ENCODE measurements at places on chromosomes 7 and 10. TPM values are rescaled to one million over a fixed set of nuclear protein-coding genes. Genes with fewer than 3 reads are reported as not detected.
A peak's percentile ranks its signal among the peaks of the same experiment; 100 is the strongest.

DNA sequence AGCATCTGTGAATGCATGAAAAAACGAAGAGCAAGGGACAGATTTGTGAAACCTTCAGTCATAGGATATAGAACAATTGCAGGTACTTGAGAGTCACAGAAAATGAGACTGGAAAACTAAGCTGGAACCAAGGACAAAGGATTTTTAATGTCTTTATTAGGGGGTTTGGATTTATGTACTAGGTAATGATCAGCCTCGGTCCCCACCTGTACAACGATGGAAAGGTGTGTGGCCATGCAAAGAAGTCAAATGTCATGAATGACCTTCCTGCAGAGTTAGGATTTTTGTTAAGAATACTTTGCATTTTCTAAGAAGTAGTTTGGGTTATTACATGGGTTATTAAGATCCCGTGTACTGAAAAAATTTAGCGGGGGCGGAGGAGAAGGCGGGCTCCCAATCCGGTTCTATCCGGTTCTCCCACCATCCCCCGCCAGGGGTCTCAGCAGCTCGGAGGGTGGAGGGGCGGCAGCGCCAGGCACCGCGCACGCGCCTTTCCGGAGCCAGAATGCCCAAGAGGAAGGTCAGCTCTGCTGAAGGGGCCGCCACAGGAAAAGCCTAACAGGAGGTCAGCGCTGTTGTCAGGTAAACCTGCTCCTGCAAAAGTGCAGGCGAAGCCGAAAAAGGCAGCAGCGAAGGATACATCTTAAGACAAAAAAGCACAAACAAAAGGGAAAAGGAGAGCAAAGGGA is 327.5 kb upstream of the PLXDC2 start:
- H3K36me3 ChIP-seq: no peaks in the 10 kb centered on the region
- DNase-seq: no peak
- H3K4me1 ChIP-seq: no peaks in the 10 kb centered on the region
- no peak overlapping the region for H3K27ac ChIP-seq
- no peaks in the 10 kb centered on the region for H3K27me3 ChIP-seq

GRCh38 chr10:30784524-30784896 is 155.0 kb upstream of the LYZL2 start:
- H3K27me3 ChIP-seq: no peaks in the 10 kb centered on the region
- H3K4me3 ChIP-seq: peak overlapping the region; percentile 84

DNA sequence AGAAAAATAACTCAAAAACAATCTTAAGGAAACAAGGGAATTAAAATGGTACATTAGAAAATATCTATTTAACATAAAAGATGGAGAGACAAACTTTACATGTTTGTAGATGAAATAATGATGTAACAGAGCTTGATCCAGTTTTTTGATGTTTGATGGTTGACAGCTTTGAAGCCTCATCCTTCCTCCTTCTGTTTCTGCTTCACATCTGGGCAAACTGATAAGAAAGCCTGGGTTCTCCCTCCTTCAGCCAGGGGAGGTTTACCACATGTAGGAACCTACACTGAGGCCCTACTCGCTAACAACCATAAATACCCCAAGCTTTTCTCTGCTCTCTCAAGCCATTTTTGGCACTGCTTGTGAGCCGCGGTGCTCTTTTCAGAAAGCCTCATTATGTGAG is 82.8 kb upstream of the ZNF32 start:
- H3K27ac ChIP-seq: no peak overlapping the region
- no peaks in the 10 kb centered on the region for H3K36me3 ChIP-seq
- peaks cover 4% of the 10 kb centered on the region for H3K27me3 ChIP-seq

GRCh38 chr7:132406039-132406438 is 170.2 kb downstream of the PLXNA4 start:
- peaks cover 5% of the 10 kb centered on the region for H3K4me1 ChIP-seq
- H3K27me3 ChIP-seq: peaks cover 7% of the 10 kb centered on the region
- H3K36me3 ChIP-seq: no peaks in the 10 kb centered on the region
- no peak overlapping the region for H3K27ac ChIP-seq
- H3K4me3 ChIP-seq: no peak overlapping the region

- DNase-seq: no peak
- peaks cover 30% of the 10 kb centered on the region for H3K36me3 ChIP-seq
- H3K27ac ChIP-seq: no peak overlapping the region
- H3K4me3 ChIP-seq: no peak overlapping the region
- no peaks in the 10 kb centered on the region for H3K27me3 ChIP-seq
These were observed 5.8 kb downstream of the GNB2 start for GRCh38 chr7:100679129-100679926.

GRCh38 chr7:18524248-18524647 is 28.7 kb downstream of the HDAC9 start:
- H3K27ac ChIP-seq: no peak overlapping the region
- no peaks in the 10 kb centered on the region for H3K36me3 ChIP-seq
- no peaks in the 10 kb centered on the region for H3K27me3 ChIP-seq
- H3K4me1 ChIP-seq: no peaks in the 10 kb centered on the region

DNA sequence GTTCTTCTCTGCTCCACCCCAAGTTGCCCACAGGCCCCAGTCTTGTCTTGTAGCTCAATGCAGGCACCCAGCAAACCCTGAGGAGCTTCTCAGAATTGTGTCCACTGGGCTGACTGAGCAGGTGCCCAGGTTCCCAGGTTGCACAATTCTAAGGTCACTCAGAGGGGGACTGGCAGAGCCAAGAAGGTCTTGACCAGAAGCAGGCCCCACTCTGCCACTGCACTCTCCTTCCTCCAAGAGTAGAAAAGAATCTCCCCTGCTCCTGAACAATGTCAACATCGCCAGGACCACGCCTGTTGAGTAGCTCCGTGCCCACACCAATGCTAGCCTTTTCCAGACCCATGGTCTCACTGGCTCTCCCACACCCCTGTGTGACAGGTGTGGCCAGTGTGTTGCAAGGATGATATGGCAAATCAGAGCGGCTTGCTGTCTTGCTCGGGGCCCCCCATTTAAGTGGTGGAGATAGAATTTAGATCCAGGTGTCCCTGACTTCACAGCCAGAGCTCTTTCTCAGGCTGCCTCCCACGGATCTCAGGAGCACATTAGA is 577 bp downstream of the LRRC18 start:
- H3K36me3 ChIP-seq: no peaks in the 10 kb centered on the region
- H3K4me1 ChIP-seq: no peaks in the 10 kb centered on the region
- no peaks in the 10 kb centered on the region for H3K27me3 ChIP-seq
- H3K27ac ChIP-seq: no peak overlapping the region
- no peak overlapping the region for H3K4me3 ChIP-seq

GRCh38 chr7:76998285-76998589 is 33.9 kb downstream of the SPDYE17 start:
- no peak overlapping the region for H3K4me3 ChIP-seq
- peaks cover 6% of the 10 kb centered on the region for H3K36me3 ChIP-seq
- H3K4me1 ChIP-seq: peaks cover 2% of the 10 kb centered on the region
- DNase-seq: no peak
- no peak overlapping the region for H3K27ac ChIP-seq

DNA sequence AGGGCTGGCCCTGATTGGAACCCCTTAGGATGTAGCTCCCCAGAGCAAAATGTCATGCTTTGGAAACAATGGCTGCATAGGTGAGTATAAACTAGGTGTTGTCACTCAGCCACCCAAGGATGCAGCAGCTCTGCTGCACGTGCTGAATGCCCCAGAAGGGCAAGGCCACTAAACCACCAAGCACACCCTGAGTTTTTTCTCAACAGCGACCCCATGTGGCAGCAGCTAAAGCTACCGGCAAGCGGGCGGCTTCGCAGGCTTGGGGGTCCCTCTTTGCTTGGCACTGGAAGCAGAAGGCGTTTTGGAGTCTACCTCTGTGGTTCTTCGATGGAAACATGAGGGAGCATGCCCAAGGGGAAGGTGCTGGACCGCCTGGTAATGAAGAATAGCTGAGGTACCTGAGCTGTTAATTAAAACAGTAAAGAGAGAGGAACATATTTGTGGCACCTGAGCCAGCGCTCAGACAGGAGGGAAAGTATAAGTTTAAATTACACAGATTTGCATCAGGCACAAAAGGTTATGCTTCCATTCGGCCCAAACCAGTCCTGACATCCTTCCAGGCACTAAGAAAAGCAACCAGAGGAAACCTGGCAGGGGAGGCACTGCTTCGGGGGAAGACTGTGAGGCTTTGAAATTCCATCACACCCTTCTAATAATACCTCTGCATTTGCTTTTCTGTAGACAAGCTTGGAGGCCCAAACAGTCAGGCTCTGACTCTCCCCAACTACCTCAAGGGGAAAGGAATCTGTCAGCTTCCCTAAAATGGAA is 152.1 kb downstream of the GFRA1 start:
- no peak overlapping the region for H3K4me3 ChIP-seq
- no peak for DNase-seq
- no peak overlapping the region for H3K27ac ChIP-seq

GRCh38 chr10:60453036-60453435 is 63.4 kb upstream of the ANK3 start:
- peaks cover 1% of the 10 kb centered on the region for H3K36me3 ChIP-seq
- no peak overlapping the region for H3K27ac ChIP-seq
- no peaks in the 10 kb centered on the region for H3K4me1 ChIP-seq
- DNase-seq: no peak
- H3K27me3 ChIP-seq: no peaks in the 10 kb centered on the region

- H3K27me3 ChIP-seq: peaks cover 3% of the 10 kb centered on the region
- no peak for DNase-seq
- H3K4me3 ChIP-seq: no peak overlapping the region
- no peaks in the 10 kb centered on the region for H3K4me1 ChIP-seq
These were observed 180.6 kb upstream of the NPVF start for GRCh38 chr7:25408876-25409275.

DNA sequence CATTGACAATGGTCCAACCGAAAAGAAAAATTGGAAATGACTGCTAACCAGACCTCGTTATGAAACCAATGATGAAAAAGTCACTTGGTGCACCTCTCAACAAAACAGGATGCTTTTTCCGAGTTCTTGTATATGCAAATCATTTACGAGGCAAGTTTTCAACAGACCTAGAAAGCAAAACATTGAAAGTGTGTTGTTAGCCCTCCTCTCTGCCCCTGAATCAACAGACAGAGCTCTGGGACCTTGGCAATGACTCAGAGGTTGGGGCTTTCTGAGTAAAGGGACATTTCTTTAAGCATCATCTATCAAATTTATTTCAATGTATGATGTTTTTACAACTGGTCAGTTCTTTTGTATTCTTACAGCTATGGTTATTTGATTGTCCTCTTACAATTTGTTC is 16.3 kb upstream of the DKK1 start:
- no peaks in the 10 kb centered on the region for H3K36me3 ChIP-seq
- H3K27ac ChIP-seq: no peak overlapping the region
- no peaks in the 10 kb centered on the region for H3K4me1 ChIP-seq
- no peaks in the 10 kb centered on the region for H3K27me3 ChIP-seq
- no peak for DNase-seq
- H3K4me3 ChIP-seq: no peak overlapping the region

- no peak overlapping the region for H3K27ac ChIP-seq
- DNase-seq: no peak
- H3K4me3 ChIP-seq: no peak overlapping the region
These were observed 176.8 kb downstream of the TWIST1 start for GRCh38 chr7:18940593-18941134.

DNA sequence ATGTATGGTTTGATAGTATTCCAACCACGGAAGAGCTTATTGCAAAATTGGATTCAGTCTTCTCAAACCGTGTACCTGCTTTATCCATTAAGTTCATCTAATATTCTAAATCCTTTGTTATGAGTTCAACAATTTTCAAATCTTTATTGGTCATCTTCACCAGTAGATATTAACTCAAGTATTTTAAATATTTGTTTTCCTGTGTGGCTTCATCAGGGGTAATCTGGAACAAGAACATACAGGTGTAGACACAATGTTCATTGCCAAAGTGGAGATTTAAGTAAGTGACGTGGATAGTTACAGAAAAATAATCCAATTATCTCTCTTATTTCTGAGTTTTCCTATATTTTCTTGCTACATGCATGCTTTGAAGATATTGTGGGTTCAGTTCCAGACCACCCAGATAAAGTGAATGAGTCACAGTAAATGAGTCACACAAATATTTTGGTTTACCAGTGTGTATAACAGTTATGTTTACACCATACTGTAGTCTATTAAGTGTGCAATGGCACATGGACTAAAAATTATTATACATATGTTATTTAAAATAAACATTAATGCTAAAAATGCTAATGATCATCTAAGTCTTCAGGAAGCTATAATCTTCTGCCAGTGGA is 429.0 kb upstream of the POT1 start:
- DNase-seq: no peak
- no peaks in the 10 kb centered on the region for H3K4me1 ChIP-seq
- H3K27me3 ChIP-seq: no peaks in the 10 kb centered on the region
- no peak overlapping the region for H3K27ac ChIP-seq

DNA sequence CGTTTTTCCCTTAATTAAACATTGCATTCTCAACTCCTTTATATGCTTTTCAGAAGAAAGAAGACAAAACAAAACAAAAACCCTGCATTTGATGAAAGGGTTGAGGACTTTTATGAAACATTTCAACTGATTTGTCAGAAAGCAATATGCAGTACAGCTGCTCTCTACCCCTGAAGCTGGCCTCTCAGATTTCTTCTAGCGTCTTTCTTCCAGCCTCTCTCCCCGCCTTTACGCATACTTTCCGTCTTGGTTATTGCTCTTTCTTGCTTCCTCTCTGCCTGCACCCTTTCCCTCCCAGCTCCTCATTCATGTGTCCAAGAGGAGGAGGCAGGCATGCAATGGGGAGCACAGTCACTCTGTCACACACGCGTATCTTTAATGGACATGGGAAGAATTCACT is 91.0 kb upstream of the COL1A2 start:
- no peak for DNase-seq
- peaks cover 3% of the 10 kb centered on the region for H3K27me3 ChIP-seq
- H3K4me3 ChIP-seq: no peak overlapping the region
- no peaks in the 10 kb centered on the region for H3K4me1 ChIP-seq
- H3K27ac ChIP-seq: no peak overlapping the region

DNA sequence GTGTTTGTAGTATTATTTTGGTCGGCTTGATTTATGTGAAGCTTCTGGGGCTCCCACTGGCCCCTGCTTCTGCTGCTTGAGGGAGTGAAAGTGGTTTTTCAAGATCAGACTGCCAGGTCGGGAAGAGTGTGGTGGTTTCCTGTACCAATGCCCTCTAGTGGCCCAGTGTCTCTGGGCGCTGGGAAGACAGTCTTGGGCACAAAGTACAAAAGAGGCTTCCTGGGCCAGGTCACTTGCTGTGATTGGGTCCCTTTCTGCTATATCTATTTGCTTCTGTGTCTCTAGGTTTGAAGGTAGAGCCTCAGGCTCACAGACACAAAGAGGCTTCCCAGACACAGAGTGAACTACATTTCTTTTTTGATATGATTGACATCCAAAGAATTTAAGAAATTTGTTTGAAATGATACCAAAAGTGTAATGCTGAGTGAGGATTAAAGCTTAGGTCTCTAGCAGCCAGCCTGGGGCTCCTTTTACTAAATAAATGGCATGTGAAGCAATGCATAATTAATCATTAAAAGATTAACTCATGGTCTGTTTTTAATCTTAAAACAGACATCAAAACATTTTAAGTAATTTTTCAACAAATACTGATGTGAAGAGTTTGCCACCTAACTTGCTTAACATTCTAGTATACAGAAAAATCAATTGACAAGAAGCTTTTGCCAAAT is 36.3 kb downstream of the ABCB1 start:
- H3K27ac ChIP-seq: no peak overlapping the region
- H3K27me3 ChIP-seq: no peaks in the 10 kb centered on the region
- peak; percentile 63 for DNase-seq
- H3K4me1 ChIP-seq: peaks cover 1% of the 10 kb centered on the region
- no peaks in the 10 kb centered on the region for H3K36me3 ChIP-seq

GRCh38 chr10:102159051-102159597 is 6.9 kb downstream of the NOLC1 start:
- no peak overlapping the region for H3K4me3 ChIP-seq
- no peak overlapping the region for H3K27ac ChIP-seq

Gene IFIT1
- 1.0 TPM for total RNA-seq

Gene PTN
- total RNA-seq: not detected

Gene ASIC3
- 4.0 TPM for total RNA-seq

Gene PRR15
- total RNA-seq: not detected

Gene PSAP
- 99.9 TPM for total RNA-seq

Gene LRRC17
- not detected for total RNA-seq

Gene PAPSS2
- 0.07 TPM for total RNA-seq

Gene CYP2W1
- not detected for total RNA-seq

Gene TLX1
- total RNA-seq: not detected

Gene NFE2L3
- 67.8 TPM for total RNA-seq

Measured in activated CD4-positive, alpha-beta T cell treated with anti-CD3 and anti-CD28 coated beads, Interleukin-2, amount 10 ng/mL, durations not matched to agents 24 days and 14 days (primary cell).